Activated T-helper 1 cell treated with anti-CD3 and anti-CD28 coated beads, Interleukin-2, amount 50 U/mL, for 16 hours (primary cell): ENCODE measurements at places on chromosomes 2 and 18.

GRCh38 chr2:45074713-45075112, 65.5 kb upstream of the SIX2 start:
- DNase-seq = no peak

GRCh38 chr2:38661306-38661705, 4.6 kb upstream of the GALM start:
- DNase-seq = no peak

DNA sequence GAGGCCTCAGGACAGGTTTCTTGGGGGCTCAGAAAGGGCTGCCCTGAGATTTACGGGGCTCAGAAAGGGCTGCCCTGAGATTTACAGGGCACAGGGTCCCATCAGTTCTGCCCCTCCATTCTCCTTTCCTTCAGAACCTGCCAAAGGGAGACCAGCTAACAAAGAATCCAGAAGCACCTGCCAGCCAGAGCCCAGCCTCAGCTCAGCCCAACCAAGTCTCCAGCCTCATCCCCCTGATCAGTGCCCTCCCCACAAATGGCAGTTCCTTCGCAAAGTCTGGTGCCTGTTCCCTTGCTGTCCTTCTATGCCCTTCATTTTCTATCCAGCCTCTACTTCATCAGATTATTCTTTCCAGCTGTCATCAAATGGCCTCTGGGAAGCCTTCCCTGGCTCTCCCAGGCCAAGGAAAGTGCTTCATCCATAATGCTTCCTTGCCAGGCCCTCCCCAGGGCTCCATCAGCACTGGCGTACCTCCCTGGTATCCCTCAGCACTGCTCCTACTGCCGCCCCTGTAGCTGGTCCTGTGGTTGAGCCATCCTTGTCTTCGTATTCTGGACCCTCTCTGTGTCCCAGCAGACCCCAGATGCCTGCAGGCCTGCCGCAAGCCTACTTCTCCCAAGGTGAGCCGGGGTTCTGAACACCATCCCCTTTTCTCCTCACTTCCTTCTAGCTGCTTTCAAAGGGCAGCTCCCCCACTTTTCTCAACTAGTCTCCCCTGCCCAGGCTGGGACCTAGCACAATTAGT, 96.2 kb upstream of the EPAS1 start:
- no peak for DNase-seq

- DNase-seq = no peak
Measured at GRCh38 chr2:46319711-46320110, 22.5 kb downstream of the EPAS1 start.

- no peak for DNase-seq
Measured at GRCh38 chr2:202681688-202682205, 47.0 kb downstream of the FAM117B start.

DNA sequence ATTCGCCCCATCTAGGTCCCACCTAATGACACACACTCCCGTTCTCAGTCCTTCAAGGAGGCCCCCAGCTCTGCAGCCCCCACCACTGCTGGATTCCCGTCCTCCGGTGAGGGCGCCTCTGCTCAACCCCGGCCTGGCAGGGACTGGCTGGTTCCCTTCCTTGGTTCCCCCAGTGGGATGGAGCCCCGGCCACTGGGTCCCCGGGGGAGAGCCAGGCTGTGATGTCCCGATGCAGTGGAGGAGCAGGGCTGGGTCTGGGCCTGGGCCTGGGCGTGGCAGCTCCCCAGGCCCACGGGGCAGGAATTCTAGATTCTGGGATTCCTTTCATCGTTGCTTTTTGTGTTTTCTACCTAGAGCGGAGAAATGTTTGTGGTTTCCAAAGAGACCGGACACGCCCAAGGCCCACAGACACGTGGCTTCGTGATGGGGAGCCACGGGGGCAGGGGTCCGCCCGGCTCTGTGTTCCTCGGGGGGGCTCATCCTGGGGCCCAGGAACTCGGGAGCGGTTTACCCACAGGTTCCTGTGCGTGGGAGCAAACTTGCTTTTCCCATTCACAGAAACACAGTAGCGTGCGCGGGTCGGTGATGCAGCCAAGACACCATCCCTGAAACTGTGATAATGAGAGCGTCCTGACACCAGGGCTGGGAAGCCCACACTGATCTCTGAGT, 67.0 kb downstream of the SLC66A2 start:
- DNase-seq = no peak

DNA sequence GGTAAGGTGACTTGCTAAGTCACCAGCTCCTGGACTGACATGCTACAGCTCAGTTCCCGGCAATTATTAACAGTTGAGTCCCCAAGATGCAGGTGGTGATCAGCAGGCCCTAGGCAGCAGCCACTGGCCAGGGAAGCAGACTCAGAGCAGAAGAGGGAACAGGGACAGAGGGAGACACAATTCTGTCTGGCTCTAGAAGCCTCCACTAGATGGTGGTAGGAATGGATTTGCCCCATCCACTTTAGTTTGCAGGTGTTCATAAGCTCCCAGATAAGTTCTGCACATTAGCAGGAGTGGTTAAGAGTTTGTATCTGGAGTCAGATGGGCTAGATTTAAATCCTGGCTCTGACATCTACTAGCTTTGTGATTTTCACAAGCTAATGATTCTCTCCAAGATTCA, 25.5 kb upstream of the SLC1A4 start:
- DNase-seq = no peak

DNA sequence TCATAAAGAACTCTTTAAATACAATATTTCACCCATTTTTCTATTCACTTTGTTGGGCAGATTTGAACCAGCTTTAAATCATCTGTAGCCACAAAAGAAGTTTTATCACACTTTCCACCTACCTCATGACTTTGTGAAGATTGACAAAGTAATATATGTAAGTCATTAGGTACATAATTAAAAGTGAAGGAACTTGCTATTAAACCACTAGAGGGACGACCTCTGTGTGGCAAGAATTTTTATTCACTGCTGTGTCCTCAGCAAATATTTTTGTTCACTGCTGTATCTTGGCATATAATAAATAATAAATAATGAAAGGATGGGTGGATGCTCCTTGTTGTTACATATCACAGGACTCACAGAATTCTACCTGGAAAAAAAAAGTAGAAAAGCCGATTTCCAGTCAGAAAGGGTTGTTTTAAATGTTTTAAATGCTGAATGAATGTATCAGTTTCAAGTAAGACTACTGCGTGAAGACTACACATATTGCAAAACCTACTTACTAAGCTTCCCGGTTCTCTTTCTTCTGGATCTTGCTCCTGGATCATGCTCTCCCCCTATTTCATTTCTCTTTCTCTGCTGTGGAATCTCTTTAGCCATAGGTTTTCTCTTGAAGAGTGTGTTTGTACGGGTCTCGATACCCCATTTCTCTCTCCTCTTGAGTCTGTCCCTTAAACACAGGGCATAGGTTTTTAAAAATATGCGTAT, 44.8 kb downstream of the KCMF1 start:
- DNase-seq = no peak

DNA sequence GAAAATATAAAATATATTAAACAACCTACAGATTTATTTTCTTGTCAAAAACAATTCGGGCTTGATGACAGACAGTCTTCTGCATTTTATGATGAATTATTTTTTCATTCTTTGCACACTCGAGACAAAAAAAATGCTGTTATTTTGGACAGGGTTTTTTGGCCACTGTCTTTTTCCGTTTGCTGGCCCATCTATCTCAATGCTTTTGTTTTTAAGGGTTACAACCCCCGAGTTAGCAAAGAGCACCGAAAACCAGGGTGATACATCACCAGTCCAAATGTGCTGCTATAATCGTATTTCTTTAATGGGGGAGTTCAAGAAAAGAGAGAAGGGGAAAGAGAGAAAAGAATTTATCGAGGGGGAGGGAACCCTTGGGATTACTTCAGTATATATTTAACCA, 7.7 kb downstream of the EVX2 start:
- DNase-seq = no peak

DNA sequence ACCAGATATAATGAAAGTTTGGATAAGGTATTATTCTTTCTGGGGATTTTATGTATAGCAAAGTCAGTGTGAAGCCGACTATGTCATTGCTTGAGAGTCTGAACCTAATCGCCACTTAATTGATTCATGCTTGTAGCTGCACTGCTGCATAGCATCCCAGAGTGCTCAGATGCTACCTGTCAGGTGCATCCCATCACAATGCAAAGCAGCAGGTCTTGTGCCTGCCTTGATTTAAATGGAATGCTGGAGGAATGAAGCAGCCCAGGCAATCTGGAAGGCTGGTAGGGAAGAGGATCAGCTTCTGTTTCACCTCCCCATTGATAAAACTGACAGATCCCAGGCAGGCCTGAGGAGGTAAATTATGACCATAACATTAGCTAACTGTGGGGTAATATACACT, 40.4 kb upstream of the ATIC start:
- no peak for DNase-seq

DNA sequence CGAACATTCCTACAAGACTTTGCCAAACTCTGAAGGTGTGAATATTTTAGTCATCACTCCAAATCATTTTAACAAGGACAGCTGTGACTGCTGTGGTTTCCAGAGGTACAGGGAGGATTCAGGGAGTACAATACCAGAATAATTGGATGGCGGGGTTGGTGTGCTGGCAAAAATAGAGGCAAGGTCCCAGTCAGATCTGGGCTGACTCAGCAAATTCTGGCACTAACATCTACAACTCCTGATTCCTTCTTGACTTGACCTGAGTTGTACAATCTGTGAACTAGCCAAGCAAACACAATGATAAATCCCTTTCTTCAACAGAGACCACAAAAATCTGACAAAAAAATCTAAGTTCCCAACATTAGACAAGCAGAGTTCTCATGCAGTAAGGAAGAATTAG, 40.4 kb downstream of the RMP24 start:
- DNase-seq = no peak

DNA sequence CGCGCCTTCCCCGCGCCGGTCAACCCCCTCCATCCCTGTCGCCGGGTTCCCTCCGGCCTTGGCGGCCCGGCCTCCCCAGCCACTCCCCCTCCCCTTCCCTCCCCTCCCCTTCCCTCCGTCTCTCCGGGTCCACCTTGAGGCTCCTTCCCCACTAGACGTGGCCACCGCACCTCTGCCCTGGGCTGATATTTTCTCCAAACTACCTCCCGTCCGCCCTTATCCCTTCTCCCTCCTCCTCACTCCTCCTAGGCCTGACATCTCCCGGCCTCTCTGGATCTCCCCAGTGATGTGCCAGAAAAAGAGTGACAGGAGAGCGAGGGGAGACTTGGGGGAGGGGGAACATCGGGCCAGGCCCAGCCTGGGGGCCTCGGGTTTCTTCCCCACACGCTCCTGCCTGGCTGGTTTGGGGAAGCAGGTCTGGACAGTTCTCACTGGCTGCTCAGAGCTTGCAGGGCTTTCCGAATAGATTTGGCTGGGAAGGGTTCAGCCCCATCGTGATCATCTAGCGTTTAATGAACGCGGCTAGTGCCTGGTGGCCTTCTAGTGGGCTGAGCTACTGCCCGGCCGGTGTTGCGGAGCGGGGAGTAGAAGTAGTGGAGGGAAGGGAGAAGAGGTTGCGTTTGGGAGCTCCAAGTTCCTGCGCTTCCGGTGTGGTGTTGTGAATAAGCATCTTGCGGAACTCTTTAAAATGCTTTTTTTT, 641 bp downstream of the MAPRE3 start:
- no peak for DNase-seq

- DNase-seq = no peak
Measured at GRCh38 chr2:219650426-219651248, 23.2 kb downstream of the SLC4A3 start.

DNA sequence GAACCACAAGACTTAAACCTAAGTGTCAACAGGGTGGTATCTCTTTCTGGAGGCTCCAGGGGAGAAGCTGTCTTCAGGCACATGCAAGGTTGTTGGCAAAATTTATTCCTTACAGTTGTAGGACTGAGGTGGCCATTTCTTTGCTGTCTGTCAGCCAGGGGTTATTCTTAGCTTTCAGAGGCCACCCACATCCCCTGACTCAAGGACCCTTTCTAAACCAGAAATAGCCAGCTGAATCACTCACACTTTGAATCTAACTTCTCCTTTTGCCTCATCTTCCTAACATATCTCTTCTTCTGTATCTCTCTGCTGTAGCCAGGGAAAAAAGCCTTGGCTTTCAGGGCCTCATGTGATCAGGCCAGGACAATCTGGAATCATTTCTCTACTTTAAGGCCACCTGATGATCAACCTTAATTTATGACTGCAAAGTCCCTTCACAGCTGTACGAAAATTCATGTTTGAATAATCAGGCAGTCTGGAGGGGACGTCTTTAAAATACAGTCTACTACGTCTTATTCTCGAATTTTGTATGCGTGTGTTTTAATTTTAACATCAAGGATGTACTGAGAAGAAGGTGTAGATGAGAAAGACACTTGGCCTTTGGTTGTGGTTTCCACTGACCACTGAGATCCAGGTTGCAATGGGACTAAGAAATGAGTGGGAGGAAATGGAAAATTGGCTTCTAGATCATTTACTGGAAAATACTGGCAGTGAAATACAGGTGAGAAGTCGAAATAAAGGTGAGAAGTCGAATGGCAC, 90.4 kb downstream of the DOCK10 start:
- DNase-seq = no peak

- DNase-seq = no peak
Measured at GRCh38 chr2:197088694-197089093, 162.2 kb upstream of the PGAP1 start.

- DNase-seq = no peak
Measured at GRCh38 chr18:30987467-30988241, 54.9 kb downstream of the DSC3 start.
